ENCODE measurements at places on chromosomes 5 and 9.

- DNase-seq, result no peak
Observed at GRCh38 chr5:155466851-155467250, 453.3 kb downstream of the KIF4B start.

- DNase-seq, result no peak
Observed at GRCh38 chr5:147552897-147553296, 43.0 kb upstream of the DPYSL3 start.

DNA sequence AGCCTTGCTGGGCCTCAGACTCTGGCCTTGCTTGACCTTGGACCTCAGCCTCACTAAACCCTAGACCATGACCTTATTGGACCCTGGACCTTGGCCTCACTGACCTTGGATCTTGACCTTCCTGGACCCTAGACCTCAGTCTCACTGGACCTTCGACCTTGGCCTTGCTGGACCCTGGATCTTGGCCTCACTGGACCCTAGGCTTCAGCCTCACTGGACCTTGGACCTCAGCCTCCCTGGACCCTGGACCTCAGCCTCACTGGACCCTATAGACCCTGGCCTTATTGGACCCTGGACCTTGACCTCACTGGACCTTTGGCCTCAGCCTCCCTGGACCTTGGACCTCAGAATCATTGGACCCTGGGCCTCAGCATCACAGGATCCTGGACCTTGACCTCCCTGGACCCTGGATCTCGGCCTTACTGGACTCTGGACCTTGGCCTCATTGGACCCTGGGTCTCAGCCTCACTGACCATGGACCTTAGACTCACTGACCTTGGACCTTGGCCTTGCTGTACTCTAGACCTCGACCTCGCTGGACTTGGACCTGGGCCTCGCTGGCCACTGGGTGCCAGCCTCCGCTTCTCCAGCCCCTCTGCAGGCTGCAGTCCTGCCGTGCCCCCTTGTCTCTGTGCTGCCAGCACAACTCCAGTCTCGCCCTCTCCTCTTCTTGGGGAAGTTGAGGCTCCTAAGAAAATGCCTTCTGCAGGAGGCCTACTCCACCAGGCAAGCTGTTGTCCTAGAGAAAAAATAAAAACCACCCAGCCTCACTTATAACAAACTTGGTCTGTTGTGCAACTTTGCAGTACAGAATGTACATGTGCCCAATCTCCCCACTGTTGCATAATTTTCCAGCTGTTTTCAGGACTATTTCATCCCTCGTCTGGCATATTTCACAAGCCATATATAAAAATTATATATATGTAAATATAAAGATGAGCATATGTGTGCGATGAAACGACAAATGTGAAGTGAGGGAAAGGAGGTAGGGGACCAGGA lies 11.0 kb upstream of the ADAMTS2 start:
- DNase-seq, result no peak

DNA sequence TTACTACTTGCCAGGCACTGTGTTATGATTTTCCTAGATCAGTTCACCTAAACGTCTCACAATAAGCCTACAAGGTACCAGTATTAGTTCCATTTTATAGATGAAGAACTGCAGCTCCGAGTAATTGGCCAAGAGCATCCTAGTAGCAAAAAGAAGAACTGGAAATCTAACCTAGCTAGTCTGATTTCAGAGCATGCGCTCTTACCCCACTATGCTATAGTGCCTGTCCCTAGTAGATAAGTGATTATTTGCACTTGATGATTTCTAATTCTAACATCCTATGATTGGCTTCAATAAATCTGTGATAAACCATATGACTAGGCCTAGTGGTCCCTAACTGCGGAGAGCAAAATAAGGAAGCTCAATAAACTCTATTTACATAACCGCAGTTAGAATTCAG lies 7.1 kb upstream of the PLAC8L1 start:
- DNase-seq, result no peak

DNA sequence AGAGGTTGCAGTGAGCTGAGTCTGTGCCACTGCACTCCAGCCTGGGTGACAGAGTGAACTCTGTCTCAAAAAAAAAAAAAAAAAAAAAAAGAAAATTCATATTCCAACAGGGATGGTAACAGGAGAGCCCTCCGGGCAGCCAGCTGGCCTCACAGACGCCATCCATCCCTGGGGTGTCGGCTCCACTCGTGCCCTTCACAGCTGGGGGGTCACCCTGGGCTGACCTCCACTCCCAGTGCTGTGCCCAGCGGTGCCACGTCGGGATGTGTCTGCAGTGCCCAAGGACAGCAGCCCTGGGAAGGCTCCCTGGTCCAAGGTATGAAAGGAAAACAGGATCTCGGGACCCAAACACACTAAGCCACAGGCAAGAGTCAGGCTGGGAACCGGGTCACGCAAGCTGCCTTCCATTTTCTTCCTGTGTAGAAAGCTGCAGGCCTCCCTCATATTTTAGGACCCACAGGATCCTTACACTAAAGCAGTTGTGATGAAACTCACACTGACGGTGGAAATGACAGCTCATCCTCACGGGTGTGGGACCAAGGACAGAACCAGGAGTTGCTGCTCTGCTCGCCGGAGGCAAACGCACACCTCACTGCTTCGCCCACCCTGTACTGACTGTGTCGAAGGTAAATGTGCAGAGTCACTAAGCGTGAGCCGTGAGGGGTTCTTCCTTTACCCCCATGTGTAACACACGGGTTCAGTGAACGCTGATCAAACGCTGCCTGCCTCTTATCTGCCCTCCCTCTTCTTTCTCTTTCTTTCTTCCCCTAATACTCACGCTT lies 5.3 kb downstream of the SLC12A7 start:
- no peak for DNase-seq

DNA sequence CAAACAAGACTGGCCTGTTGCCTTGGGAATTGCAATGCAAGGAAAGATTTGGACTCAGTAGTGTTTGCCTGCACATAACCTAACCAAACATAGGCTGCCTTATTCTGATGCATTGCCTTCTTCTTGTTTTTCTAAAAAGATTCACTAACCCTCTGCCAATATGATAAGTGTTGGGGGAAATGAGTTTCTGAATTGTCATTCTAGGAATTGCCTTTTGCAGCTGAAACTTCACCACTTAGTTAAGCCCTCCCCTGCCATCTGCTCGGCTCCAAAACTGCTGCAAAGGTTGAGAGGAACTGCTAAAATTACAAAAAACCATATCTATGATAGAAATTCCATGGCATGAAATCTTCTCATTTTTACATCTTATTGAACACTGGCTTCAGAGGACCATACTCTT lies 41.6 kb upstream of the SPATA31D4 start:
- DNase-seq, result no peak

DNA sequence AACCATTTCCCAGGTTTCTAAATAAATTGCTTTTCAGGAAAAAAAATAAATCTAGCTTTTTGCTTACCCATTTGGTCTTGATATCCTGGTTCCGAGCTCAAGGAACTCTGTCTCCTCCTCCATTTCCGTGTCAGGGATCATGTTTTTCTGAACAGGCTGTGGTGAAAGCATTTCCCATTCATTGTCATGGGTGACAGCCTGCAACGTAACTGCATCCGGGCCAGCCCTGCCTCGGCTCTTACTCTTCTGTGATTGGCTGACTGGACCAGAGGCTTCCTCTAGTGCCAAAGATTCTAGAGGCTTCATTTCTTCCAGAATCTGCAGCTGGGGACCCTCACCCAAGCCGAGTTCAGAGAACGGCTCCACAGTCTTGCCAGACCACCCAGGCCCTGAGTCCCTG lies 61.0 kb upstream of the PCA3 start:
- DNase-seq, result no peak

DNA sequence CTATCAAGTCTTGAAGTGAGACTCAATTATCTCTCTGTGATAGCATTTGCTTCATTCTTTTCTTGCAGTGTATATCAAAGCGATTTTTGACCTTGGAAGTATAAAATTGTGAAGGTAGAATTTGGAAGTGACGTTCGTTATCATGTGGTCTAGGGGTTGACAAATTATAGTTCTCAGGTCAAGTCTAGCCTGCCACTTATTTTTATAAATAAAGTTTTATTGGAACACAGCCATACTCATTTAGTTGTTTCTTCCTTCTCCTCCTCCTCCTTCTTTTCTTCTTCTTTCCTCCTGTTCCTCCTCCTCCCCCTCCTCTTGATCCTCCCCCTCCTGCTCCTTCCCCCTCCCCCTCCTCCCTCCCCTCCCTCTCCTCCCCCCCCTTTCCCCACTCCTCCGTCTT lies 38.0 kb downstream of the LRRTM2 start:
- no peak for DNase-seq

GRCh38 chr9:125160750-125161149 lies 17.4 kb upstream of the SCAI start:
- DNase-seq, result no peak

DNA sequence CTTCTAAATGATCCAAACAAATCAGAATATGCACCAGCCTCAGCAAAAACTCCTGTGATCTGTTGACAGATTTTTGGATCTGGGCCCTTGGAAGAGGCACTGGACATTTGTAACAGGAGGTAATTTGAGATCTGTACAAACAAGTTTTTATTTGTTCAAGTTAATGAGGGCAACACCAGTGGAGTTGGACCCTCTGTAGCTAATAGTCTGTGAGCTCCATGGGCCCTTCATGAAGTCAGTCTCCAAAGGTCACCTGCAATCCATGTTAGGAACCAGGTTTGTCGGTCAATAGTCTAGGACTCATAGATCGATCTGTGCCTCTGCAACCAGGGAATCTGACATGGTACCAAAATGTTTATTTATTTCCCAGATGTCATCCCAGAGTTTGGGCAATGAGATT lies 40.9 kb downstream of the PAM start:
- no peak for DNase-seq

- DNase-seq, result no peak
Observed at GRCh38 chr5:58066557-58066956, 393.3 kb downstream of the PLK2 start.

- DNase-seq, result no peak
Observed at GRCh38 chr5:139681466-139681865, 33.3 kb downstream of the CXXC5 start.

DNA sequence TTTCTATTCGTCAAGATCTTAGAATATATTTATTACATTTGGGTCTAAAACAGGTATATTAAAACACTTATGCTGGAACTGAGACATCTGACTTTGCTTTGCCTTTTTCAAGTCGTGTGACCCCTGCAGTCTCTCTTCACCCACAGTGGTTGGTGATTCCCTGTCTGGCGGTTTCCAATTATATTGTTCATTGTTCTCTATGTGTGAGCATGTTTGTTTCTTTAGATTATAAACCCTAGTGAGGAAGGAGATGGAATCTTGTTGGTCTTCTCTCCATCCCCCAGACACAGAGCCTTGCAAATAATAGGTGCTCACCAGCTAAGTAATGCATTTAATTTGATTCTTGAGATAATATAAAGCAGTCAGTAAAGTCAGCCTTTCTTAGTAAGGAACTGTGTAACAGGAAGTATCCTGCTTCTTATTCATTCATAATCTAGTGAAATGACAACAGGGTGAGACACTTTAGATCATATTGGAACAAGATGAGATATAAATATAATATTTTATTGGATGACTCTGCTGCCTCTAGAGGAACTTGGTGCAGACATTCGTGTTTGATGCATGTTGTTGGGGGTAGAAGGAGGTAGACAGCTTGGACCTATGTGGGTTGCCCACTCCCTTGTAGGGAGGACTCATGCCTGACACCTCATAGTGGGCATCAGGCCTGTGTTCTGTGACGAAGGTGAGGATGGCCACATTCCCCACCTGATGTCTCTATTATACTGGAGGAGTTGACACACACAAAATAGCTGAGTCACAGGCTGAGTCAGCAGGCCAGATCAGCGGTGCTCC lies 88.1 kb downstream of the FGF1 start:
- DNase-seq, result no peak

Data from AG04449 (cell line).